ENCODE measurements at places on chromosomes 6 and 20.
A peak's percentile ranks its signal among the peaks of the same experiment; 100 is the strongest.

- no peak for DNase-seq
Observed at GRCh38 chr20:60583741-60584140, 625.5 kb downstream of the CDH26 start.

GRCh38 chr6:108587258-108588059 lies 26.7 kb downstream of the FOXO3 start:
- DNase-seq: no peak

DNA sequence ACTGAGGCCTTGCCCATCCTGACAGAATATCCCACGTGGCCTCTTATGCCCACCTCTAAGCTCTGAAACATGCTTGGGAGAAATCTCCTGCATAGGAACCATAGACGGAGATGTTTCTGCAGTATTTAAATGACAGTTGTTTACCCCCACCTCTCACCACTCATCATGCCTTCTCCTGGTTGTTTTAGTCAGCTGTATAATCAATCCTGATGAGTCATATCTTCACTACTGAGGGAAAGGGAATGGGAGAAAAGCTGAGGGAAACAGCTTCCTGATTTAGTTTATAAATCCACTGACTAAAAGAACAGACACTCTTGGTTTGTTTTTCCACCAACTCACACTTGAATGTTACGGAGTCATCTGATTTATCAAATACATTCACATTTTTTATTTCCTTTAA lies 113.2 kb upstream of the TENT5A start:
- no peak for DNase-seq

- DNase-seq: no peak
Observed at GRCh38 chr20:35279533-35280174, 1.7 kb upstream of the MMP24OS start.

DNA sequence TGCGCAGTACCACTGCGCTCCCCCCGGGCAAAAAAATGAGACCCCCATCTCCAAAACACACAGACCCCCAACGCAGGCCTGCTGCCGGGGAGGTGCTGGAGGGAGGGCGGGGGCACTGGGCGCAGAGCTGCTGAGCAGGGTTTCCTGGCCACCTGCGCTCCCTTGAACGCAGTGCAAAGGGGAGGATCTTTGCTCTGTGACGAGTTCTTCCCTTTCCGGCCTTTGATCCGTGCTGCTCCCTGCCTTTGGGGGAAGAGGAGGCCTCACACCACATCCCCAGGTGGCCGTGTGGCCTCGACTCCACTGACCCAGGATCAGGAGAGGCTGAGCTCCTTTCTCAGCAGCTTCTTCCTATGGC lies 8.9 kb upstream of the COL20A1 start:
- peak; percentile 33 for DNase-seq

- DNase-seq: no peak
Observed at GRCh38 chr20:48166082-48166835, 381.0 kb upstream of the SULF2 start.

DNA sequence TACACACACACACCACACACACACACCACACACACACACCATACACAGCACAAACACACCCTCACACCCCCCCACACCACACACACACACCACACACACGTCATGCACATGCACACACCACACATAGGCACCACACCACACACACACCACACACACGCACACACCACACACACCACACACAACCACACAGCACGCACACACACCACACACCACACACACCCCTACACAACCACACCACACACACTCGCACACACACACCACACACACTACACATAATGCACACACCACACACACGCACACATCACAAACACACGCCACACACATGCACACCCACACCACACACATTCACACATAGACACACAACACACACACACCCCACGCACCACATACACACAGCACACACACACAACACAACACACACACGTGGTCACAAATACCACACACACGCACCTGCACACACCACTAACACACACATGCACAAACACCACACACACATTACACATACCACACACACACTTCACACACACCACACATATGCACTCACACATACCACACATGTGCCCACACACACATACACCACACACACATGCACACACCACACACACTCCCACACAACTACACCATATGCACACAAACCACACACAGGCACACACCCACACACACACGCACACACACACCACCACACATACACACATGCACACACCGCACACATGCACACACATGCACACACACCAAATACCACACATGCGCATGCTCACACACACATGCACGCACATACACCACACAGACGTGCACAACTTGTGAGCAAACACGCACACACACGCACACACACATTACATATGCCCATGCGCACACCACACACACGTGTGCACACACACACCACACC lies 9.4 kb upstream of the ACSS1 start:
- no peak for DNase-seq

- DNase-seq: no peak
Observed at GRCh38 chr20:57122536-57123489, 143.6 kb downstream of the BMP7 start.

GRCh38 chr6:119171088-119171841 lies 92.8 kb upstream of the FAM184A start:
- DNase-seq: no peak

GRCh38 chr6:152428126-152428525 lies 209.0 kb downstream of the SYNE1 start:
- DNase-seq: no peak

GRCh38 chr6:52106994-52107393 lies 19.6 kb upstream of the PKHD1 start:
- no peak for DNase-seq

DNA sequence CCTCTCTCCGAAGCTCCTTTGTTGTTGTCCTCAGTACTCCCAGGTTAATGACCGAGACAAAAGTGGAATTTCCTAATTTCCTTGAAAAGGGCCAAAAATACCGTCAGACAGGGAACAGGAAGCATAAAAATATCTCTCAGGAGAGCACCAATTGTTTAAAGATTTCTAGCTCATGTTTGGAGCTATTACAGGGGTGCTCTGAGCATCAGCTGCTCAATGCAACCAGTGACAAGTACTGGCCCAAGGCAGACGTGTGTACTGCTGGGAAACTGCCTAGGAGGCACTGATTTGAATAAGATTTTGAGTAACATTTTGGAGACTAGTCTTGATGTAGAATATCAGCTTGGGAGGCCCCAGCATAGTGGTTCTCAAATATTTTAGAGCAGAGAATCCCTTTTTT lies 17.3 kb downstream of the LAMA4 start:
- no peak for DNase-seq

DNA sequence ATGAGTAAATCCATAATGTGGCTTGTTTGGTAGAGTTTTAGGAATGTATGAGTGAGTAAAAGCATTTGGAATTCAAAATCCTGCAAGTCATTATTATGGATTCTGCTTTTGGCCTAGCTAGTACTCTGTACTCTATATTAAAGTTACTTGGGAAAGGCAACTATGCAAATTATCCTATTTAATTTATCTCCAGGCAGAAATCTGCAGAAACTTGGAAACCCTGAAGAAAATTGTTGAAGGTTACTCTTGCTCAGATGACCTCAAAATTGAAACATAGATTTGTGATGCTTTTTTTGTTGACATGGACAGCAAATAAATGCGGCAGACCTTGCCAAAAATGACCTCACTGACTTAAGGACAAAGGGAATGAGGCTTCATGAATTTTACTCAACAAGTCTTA lies 477.1 kb upstream of the EYS start:
- no peak for DNase-seq

- DNase-seq: no peak
Observed at GRCh38 chr6:88358846-88359245, 192.7 kb upstream of the CNR1 start.

GRCh38 chr6:7262746-7263518 lies 50.1 kb downstream of the SSR1 start:
- no peak for DNase-seq

DNA sequence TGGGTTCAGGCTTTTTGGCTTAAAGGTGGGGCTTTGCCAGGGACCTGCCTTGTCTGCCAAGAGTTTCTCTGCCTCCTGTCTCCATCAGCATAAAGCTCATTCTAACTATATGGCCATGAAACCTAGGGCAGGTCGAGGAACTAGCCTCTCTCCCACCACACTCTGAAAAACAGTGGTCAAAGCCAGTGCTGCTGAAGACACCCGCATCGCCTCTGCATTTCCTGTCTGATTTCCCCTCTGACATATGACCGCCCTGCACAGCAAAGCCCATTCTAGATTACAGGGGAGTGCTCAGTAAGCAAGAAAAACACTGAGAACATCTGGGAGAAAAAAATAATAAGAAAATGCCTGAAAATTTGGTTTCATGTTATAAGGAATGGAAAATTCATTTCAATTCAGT lies 573.6 kb downstream of the PRKN start:
- DNase-seq: no peak

DNA sequence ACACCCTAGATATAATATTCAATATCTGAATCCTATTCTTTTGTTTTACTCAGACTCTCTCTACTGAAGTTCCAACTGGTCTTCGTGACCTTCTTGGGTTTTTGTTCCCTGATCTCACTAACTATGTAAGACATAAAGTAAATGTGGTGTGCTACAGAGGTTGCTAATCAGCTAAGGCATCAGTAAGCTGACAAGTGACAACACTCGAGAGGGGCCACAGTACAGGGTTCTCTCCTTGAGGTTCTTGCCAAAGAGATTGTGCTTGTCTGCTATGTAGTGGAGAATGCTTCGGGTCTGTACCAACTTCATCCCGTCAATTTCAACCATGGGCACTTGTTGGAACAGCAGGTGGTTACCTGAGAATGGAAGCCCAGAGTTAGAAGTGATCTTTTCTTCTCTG lies 9.9 kb downstream of the GSTA4 start:
- no peak for DNase-seq

All from activated CD4-positive, alpha-beta T cell treated with anti-CD3 and anti-CD28 coated beads, Interleukin-10, Interleukin-2, amounts not matched to agents 100 ng/mL and 50 ng/mL, durations not matched to agents 16 hours and 8 hours (primary cell).